ENCODE measurements at places on chromosomes 2 and 18.
A peak's percentile ranks its signal among the peaks of the same experiment; 100 is the strongest.

- no peak for DNase-seq
Observed at GRCh38 chr2:121069434-121069969, 215.5 kb downstream of the TFCP2L1 start.

DNA sequence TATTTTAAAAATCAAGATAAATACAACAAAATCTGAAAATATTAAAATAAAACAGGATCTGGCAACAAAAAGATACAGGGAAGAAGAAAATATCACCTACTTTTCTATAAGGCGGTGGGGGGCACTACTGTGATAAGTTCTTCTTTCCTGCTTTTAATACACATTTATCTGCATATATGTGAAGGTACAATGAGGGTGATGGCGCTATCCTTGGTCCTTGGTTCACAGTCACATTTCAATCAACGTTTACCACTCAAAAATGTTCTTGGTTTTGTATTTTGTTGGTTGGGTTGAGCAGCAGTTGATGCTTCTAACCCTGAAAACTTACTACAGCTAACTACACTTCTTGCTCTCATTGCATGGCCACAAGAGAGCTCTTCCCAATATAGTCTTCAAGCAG, 112.4 kb downstream of the COL6A3 start:
- no peak for DNase-seq

- no peak for DNase-seq
Observed at GRCh38 chr2:217944923-217945322, 57.9 kb downstream of the TNS1 start.

DNA sequence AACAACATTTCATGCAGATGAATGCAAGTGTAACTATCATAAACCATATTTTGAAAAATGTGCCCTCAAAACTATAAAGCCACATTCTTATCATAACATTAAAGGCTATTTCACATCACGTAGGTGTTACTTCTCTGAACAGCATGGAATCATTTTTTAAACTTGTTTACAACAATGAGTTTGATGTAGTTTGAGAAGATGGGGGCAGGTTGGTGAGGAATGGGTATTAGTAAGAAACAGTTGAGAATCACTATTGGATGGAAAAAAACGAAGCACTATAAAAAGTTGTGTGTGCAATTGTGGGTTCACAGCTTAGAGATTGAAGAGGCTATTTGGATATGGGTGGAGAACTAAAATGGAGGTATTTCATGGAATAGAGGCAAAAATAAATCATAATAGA, 569.1 kb downstream of the ARHGAP15 start:
- no peak for DNase-seq

GRCh38 chr2:25309402-25309801, 32.3 kb downstream of the DNMT3A start:
- peak; percentile 48 for DNase-seq

GRCh38 chr2:105804266-105804665, 59.6 kb downstream of the NCK2 start:
- peak; percentile 51 for DNase-seq

DNA sequence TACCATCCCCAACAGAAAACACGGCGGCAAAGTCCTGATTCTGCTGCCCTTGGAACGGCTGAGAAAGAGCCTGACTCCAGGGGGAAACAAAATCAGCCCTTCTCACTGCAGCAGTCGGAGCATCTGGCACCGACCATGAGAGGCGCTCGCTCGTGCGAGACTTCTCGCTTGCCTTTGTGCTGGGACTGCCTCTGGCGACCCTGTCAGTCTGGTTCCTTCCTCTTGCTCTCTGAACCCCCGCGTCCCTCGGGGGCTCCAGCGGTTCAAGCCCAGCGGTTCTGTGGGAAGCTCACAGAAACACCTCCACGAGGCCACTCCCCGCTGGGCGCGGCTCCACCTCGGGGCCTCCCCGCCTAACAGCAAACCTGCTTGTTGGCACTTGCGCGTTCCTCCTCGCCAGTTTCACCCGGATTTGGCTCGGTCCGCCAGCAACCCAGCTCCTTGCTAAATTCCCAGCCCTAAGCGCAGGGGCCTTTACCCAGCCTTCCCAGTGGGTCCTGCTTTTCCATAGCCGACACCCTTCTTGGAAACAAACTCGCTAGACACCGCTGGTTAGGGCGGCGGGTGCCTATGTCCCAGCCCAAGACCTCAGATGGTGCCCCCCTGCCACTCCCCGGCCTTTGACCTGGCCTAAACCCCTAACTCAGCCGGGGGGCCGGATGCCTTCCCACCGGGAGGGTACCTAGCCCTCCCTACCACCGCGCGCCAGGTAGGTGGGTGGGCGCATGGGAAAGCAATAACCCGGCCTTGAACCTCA, 2.2 kb downstream of the RND3 start:
- DNase-seq, result peak; percentile 67

DNA sequence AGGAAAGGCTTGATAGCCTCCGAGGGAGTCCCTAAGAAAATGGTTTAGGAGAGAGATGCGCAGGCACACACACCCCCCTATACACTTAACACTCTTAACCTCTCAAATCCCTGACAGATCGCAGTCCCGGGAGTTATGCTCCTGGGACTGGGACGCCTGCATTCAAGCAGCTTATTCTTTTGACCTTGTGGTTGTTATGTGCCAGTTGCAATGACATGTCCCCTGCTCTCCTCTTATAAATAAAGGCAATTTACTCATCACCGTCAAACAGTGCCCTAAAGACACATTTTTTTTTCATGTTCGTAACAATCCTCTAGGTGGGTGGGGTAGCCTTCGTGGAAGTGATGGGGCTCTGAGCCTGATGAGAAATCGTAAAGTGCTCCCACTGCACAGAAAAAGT, 162.2 kb downstream of the LRRC30 start:
- DNase-seq, result no peak

DNA sequence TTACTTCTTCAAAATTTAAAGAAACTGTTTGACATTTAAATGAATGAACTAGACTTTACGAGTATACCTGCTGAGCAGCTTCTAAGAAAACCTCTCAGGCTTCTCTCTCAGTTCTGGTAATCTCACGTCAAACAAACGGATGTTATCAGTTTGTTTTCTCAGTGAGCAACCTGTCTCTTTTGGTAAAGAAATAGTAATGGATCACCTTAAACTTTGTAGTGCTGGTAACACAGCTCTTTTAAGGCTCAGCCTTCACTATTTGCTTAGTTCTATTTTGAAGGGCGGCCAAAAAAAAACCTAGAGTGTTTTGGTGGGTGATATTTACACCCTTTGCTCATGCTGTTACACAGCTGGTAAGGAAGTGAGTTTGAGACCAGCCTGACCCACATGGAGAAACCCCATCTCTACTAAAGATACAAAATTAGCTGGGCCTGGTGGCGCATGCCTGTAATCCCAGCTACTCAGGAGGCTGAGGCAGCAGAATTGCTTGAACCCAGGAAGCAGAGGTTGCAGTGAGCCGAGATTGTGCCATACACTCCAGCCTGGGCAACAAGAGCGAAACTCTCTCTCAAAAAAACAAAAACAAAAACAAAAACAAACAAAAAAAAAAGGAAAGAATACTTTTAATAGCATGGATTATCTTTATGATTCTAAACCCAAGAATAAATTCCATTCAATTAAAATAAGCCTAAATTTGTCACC, 15.9 kb downstream of the FN1 start:
- DNase-seq, result no peak

- no peak for DNase-seq
Observed at GRCh38 chr2:62717503-62718081, 12.1 kb downstream of the EHBP1 start.

GRCh38 chr2:46540496-46541331, 61.3 kb downstream of the TMEM247 start:
- peak; percentile 70 for DNase-seq

GRCh38 chr2:226403369-226403768, 396.3 kb downstream of the IRS1 start:
- no peak for DNase-seq

- DNase-seq, result peak; percentile 83
Observed at GRCh38 chr18:48946329-48946835, 4.4 kb downstream of the SMAD7 start.

DNA sequence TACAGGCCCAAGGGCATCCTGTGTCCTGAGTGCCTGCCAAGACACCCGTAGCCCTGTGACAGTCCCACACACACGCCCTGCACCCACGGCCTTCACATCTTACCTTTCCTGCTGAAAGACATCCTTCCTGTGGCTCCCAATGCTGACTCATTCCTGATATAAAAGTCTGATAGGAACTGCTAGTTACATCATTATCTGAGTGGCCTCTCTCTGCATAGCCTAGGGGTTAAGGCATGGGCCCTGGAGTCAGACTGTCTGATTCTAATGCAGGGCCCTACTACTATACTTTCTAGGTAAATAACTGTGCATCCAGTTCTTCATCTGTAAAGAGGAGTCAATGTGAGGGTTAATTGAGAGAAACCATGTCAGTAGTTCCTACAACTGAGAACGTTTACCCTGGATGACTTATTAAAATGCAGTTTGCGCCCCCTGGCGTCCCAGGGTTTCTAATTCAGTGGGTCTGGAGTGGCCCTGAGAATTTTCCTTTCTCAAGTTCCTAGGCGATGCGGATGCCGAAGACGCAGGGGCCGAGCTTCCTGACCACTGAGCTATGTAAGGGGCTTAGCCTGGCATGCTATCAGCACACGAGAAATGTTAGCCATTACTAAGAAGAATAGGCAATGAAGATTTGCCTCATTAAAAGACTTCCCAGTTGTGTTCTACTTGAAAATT, 6.0 kb upstream of the GPR45 start:
- DNase-seq, result peak; percentile 79
